ENCODE measurements at places on chromosomes 12 and 14.

GRCh38 chr14:56687123-56687522, 107.5 kb downstream of the TMEM260 start:
- no peak for DNase-seq

- DNase-seq, result no peak
These were observed 227.7 kb upstream of the DDHD1 start for GRCh38 chr14:53380867-53381225.

GRCh38 chr12:79298506-79298905, 392.3 kb downstream of the PAWR start:
- DNase-seq, result no peak

- no peak for DNase-seq
These were observed 1.4 kb downstream of the SLC25A29 start for GRCh38 chr14:100304825-100305323.

DNA sequence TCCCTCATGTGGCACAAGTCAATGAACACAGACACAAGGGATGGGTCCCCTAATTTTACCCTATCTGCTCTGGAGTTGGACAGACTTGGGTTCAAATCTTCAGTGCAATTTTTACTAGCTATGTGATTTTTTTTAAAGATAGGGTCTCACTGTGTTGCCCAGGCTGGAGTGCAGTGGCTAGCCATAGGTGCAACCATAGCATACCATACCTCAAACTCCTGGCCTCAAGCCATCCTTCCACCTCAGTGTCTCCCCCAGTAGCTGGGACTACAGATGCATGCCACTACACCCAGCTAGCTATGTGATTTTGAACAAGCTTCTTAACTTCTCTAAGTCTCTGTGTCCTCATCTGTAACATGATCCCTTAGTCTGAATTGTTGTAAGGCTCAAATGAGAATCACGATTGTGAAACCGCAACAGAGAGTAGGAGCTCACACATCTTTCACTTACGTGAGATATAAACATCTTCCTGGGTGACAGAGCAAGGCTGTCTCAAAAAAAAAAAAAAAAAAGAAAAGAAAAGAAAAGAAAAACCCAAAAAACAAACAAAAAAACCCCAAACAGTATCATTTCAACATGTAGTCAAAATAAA, 4.7 kb downstream of the CALCOCO1 start:
- peak; percentile 58 for DNase-seq

- no peak for DNase-seq
These were observed 50.0 kb upstream of the PRICKLE1 start for GRCh38 chr12:42639556-42639955.

DNA sequence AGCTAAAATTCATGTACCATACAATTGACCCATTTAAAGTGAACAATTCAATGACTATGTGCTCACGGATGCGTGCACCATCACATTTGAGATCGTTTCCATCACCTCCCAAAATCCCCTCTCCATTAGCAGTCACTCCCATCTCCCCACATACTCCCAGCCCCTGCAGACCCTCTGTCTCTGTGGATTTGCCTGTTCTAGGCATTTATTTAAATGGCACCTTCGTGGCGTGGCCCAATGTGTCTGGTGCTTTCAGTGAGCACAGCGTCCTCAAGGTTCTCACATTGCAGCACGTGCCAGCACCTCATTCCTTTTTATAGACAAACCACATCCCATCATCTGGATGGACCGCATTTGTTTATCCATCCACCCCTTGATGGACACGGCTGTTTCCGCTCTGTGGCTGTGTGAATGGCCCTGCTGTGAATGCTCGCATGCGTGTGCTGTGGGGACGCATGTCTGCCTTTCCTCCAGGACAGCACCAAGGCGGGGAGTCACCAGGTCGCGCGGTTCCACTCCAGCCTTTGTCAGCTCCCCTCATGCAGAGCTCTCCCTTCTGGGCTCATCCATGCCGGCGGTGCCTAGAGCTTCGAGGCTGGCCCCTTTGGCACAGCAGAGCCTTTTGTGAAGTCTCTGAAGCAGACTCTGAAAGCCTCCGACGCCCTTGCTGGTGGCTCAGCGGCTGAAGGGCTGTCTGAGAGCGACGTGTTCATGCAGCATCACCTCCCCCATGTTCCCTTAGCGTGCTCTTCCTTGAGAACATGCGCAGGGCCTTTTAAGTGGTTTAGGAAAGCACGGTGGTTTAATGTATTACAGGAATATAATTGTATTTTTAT, 184.4 kb downstream of the KIF26A start:
- no peak for DNase-seq

GRCh38 chr12:55829967-55830600, 697 bp upstream of the DNAJC14 start:
- DNase-seq, result no peak

- no peak for DNase-seq
These were observed 108.7 kb downstream of the BTG1 start for GRCh38 chr12:92036771-92037453.

DNA sequence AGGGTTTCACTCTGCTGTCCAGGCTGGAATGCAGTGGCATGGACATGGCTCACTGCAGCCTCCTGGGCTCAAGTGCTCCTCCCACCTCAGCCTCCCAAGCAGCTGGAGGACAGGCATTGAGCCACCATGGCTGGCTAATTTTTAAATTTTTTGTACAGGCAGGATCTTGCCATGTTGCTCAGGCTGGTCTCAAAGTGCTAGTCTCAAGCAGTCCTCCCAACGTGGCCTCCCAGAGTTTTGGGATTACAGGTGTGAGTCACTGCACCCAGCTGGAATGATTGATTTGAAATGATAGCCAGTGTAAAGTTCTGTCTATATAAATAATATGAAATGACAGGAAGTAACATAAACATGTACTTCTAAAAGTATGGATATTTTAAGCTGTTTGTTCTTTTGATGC, 172.7 kb downstream of the FUT8 start:
- no peak for DNase-seq

- no peak for DNase-seq
These were observed 25.2 kb upstream of the OAS1 start for GRCh38 chr12:112881602-112882001.

GRCh38 chr12:14768823-14769405, 34.4 kb downstream of the WBP11 start:
- no peak for DNase-seq

- no peak for DNase-seq
These were observed 386.7 kb downstream of the DAD1 start for GRCh38 chr14:22202313-22202712.

DNA sequence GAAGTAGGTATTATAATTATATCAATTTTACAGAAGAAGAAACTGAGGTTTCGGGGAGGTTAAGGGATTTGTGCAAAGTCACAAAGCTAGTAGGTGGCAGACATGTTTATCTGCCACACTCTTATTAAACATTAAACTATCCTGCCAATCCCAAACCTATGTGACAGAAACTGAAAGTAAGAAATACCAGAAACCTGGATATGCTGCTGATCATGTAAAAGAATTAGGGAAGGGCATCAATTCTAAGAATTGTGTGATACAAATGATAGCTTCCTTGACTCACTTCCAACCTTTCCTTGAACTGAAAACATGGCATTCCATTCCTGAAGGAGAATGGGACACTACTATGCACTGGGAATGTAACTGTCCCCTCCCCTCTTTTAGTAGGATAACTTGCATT, 16.9 kb downstream of the TAOK3 start:
- DNase-seq, result no peak

DNA sequence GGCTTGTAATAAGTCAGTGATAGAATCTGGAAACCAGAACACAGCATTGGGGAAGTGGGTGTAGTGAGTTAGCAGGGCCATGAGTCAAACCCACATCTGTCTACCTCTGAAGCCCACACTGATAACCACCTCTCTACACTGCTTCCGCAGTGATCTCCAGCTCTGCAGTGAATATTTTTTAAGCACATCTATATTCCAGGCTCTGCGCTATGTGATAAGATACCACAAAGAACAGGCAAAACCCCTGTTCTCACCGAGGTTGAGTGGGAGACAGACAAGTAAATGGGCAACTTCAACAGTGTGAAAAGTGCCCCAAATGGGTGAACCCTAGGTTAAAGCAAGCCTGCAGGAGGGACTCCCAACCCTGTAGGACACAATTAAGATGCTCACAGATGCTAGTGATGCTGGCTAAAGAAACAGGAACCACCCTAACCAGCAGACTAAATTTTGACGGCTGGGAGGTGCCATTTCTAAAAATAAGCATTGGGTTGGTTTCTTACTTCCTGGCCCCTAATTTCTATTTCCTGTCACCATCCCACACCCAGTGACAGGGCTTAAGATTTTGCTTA, 375.0 kb downstream of the DPF3 start:
- DNase-seq, result peak; percentile 89

GRCh38 chr14:104294628-104294982, 156.2 kb downstream of the KIF26A start:
- DNase-seq, result no peak

DNA sequence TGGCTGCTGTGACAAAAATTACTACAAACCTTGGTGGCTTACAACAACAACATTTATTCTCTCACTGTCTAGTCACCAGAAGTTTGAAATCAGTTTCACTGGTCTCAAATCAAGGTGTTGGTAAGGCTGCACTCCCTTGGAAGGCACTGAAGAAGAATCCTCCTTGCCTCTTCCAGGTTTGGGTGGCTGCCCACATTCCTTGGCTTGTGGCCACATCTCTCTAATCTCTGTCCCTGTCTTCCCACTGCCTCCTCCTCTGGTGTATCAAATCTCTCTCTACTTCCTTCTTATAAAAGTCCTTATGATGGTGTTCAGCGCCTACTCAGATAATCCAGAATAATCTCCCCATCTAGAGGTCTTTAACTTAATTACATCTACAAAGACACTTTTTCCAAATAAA, 31.0 kb downstream of the PLCZ1 start:
- no peak for DNase-seq

GRCh38 chr12:93884794-93885460, 207.8 kb downstream of the CRADD start:
- DNase-seq, result no peak

- no peak for DNase-seq
These were observed 8.3 kb downstream of the ATP2B1 start for GRCh38 chr12:89700191-89700810.

GRCh38 chr12:5733916-5734315, 211.1 kb downstream of the ANO2 start:
- DNase-seq, result no peak

DNA sequence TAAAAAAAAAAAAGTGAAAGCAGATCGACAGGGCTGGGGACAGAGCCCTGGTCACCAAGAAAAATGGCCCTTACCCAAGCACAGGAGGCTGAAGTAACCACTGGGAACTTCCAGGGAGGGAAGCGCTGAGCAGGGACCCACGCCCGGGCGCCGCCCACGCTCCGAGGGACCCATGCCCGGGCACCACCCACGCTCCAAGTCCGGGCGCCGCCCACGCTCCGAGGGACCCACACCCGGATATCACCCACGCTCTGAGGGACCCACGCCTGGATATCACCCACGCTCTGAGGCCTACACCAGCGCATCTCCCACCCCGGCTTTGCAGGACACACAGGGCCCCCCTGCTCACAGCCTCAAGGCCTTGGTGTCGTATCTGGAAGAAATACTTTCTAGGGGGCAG, 25.7 kb downstream of the CHGA start:
- DNase-seq, result no peak

- peak; percentile 21 for DNase-seq
These were observed 570 bp downstream of the DMAC2L start for GRCh38 chr14:50312734-50313054.

DNA sequence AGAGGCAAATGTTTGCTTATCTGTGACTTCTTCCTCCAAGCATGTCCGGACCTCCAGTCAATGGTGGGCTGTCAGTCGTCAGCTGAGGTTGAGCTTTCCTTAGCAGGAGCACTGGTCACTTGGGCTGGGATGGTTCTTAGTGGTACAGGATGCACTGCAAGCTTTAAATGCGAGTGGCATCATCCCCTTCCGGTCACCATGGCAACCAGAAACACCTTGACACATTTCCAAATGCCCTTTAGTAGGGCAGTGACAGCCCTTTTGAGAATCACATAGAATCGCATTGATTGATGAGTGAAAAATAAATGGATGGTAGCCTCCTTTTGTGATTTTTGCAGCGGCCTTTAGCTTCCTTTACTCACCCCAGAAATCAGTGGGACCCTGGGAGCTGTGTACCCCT, 24.1 kb downstream of the NTF3 start:
- DNase-seq, result no peak

GRCh38 chr12:48237162-48237561, 34.1 kb upstream of the OR10AD1 start:
- DNase-seq, result no peak

All from GM12864 (cell line).